Stimulated activated CD4-positive, alpha-beta T cell treated with anti-CD3 and anti-CD28 coated beads, TNF-alpha, amount 100 ng/mL, for 48 hours (primary cell): ENCODE measurements at places on chromosomes 1 and 21.

GRCh38 chr1:200867018-200867811, 5.6 kb upstream of the GPR25 start:
- DNase-seq, result no peak

DNA sequence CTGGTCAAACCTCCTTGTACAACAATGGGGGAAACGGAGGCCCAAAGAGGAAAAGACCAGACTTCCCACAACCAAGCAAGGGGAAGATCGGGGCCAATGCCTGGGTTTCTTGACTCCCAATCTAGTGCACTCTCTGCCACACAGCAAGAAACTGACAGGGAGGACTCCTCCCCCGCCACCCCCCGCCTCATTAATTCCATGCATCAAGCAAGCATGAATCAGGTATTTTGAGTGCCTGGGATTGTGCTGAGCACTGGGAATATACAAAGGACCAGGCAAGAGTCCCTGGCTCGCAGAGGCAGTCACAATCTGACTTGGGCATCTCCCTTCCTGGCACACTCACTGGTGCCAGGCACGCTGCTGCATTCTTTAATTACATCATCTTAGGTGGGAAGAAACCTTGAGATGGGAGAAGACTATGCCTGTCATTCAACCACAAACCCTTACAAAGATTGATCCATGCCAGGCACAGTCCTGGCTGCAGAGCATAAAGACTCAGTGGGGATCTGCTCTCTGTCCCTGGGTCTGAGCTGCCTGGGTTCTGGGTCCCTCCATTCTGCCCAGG, 4.4 kb upstream of the KCNC4 start:
- no peak for DNase-seq

DNA sequence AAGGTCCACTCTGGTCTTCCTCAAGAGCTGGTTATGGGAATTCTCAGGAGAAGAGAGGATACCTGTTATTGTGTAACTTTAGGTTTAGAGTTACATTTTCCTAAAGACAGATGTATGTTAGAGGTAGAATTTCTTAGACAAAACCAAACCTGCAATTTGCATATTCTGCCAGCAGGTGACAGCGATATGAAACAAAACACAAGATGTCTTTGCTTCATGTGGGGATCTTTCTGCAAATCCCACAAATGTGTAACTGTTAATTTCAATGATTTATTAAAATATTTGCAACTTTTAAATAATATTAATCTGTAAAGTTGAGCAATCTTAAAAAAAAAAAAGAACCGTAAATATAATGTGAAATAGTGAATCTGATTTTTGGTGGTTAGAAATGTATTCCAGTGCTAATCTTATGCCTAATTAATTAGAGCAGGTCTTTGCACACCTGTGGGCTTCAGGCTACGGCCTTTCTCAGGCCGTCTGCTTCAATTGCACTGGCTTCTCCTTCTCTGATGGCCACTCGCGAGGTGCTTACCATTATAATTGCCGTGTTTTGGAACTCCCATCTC, 33.4 kb downstream of the FAM78B start:
- no peak for DNase-seq

DNA sequence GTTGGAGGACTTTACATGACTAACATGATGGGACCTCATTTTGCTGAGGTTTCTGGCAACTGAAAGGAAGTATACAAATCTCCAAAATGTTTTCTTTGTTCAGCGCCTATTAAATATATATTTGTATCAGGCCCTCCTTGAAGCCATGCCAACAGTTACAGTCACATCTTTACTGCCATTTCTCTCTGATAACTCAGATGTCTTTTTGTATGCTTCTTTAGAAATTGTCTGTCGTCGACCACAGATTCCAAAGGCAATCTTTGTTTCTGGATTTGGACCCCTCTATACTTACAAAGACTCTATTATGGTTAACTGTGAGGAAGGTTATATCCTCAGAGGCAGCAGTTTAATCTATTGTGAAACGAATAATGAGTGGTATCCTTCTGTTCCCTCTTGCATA, 69.4 kb downstream of the C4BPA start:
- no peak for DNase-seq

DNA sequence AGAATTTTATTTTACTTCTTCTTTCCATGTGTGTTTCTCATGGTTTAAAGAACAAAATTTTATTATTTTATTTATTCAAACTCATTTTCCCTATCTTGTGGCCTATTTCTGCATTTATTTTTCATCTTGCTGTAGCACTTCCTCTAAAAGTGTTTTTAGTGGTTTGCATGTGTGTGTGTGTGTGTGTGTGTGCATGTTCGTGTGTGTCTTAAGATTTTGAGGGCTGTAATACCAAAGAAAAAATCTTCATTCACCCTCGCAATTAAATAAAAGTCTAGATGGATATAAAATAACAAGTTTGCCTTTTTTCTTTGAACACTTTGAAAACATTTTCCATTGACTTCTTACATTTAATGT, 24.6 kb upstream of the FCRL3 start:
- DNase-seq, result no peak

GRCh38 chr1:18895317-18895716, 7.0 kb downstream of the ALDH4A1 start:
- no peak for DNase-seq

DNA sequence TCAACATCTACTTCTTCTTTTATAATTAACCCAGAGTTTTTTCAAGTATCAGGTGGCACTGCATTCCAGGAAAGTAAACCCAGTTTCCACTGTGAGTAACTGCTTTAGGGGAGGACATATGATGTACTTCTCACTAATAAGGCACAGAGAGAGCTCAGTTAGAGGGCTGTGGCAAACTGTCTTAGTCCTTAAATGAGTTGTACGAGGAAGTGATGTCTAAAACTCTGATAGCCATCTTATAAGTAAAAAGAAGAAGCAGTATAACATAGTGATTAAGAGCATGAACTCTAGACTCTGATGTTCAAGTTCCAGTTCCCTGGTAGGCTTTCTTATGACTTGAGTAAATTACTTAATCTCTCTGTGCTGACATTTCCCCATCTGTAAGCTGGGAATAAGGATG, 58.7 kb upstream of the PTGS2 start:
- no peak for DNase-seq
